ENCODE measurements at places on chromosomes 2 and 18. TPM values are rescaled to one million over a fixed set of nuclear protein-coding genes. Genes with fewer than 3 reads are reported as not detected.

The SIX3 gene
- total RNA-seq, result not detected

- DNase-seq, result no peak
Measured at GRCh38 chr18:58496937-58497336, 132.0 kb downstream of the ALPK2 start.

The YES1 gene
- 17.9 TPM for total RNA-seq

The UCN gene
- 5.9 TPM for total RNA-seq

The SPC25 gene
- total RNA-seq, result 0.26 TPM

The MROH2A gene
- not detected for total RNA-seq

DNA sequence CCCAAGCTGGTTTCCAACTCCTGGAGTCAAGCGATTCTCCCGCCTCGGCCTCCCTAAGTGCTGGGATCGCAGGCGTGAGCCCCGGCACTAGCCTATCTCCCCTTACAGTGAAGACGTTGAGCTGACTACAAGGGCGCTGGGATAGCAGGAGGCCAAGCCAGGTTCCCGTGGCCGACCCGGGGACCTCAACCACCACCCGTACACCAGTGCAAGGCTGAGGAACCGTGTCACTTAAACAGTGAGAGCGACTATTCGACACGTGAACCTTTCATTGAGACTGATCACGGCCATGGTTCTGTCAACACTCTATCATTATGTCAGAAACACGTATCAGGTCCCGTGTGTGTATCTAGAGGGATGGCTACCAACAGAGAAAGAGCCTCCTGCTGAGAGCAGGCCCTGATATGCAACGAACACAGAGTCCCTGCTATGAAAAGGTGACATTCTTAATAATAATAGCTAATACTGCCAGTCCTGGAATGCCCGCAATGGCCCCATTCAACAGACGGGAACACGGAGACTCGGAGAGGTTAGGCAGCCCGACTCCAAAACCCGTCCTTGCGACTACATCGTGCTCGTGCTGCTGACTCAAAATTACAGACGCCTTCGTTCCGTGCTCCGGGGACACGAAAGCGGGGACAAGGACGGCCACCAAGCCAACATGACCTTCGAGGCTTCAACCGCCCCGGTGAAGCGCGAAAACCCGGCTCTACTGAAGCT, 833 bp downstream of the AFG3L2 start:
- no peak for DNase-seq

The LRATD1 gene
- total RNA-seq, result not detected

The EMILIN1 gene
- 0.41 TPM for total RNA-seq

The SPP2 gene
- total RNA-seq, result not detected

- DNase-seq, result no peak
Measured at GRCh38 chr18:79588636-79589481, 90.7 kb upstream of the CTDP1 start.

- DNase-seq, result no peak
Measured at GRCh38 chr2:12686708-12687283, 29.9 kb upstream of the TRIB2 start.

DNA sequence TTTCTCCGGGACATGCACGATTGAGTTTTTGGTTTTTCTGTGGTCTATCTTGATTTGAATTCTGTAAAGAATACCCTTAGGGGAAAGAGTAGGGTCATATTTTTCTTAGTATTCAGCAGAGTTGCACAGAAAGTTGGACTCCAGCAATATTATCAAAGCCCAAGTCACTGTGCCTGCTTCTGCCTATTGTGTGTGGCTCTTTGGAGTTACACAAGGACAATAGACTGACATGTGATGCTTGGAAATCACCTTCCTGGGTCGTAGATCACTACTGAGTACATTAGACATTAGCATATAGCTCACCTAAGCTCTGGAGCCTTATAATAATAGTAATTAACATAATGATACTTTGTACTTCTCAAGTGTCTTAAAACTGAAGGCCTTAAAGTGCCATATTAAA, 238.8 kb upstream of the FOSL2 start:
- DNase-seq, result no peak

DNA sequence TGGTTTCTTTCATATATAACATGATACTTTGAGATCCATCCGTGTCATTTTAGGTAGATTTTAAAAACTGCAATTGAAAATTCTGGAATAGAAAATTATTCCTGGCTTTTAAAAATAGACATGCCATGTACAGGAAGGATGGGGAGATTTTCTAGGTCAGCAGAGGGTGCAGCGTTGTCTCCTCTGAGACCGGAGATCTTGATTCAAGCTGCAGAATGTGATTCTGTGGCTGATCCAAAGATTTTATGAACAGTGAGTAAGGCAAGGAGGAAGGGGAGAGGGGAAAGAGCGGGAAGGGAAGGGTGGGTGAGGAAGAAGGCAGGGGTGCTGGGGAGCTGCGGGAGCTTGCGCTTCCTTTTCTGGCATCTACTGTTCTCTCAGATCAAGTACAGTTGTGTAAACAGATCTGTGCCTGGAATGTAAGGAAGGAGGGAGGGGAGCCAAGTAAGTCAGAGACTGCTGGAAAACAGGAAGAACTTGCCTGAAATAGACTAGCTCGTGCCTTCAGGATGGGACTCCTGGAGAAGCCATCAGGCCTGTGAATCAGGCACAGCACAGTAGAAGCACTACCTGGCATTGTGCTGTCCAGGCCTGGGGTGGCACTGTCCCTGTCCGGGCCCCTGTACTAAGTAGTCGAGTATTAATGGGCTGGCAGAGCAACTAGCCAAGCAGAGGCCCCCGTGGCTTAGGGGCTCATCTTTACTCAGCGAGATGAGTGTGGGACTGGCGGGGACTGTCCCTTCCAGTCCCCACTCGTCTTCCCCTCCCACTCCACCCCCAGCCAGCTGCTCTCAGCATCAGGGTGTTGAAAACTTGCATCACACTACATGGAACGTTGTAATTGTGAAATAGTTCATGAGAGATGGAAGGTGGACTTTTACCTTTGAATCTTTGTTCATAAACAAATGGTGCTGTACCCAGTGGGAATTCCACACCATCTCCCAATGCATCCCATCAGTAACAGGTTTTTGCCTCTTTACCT, 163.5 kb downstream of the UXS1 start:
- no peak for DNase-seq

DNA sequence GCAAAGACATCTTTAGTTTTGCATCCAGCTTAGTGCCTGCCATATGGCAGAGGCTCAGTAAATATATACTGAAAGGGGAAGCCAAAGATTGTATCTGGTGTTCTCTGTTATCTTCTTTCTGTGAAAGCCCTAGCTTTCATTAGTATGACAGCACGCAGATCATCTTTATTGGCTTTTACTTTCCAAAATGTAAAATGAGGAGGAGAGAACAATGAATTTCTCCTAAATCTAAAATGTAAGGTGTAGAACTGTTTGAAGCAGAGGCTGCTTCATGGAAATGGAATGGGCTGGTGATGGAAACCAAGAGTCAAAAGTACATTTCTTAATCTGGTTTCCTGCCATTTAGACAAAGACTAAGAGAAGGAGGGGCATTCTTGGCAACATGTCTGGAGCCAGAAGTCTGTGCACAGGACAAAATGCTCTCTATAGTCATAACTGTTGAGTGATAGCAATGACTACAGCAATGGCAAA, 1029.9 kb upstream of the PIK3C3 start:
- no peak for DNase-seq

- DNase-seq, result no peak
Measured at GRCh38 chr18:631560-631959, 25.9 kb upstream of the TYMS start.

The CXCR1 gene
- not detected for total RNA-seq

The SLC9A4 gene
- total RNA-seq, result not detected

GRCh38 chr2:43047187-43047780, 179.1 kb downstream of the ZFP36L2 start:
- DNase-seq, result no peak

The ASIC4 gene
- 0.21 TPM for total RNA-seq

The ATP9B gene
- 74.5 TPM for total RNA-seq

DNA sequence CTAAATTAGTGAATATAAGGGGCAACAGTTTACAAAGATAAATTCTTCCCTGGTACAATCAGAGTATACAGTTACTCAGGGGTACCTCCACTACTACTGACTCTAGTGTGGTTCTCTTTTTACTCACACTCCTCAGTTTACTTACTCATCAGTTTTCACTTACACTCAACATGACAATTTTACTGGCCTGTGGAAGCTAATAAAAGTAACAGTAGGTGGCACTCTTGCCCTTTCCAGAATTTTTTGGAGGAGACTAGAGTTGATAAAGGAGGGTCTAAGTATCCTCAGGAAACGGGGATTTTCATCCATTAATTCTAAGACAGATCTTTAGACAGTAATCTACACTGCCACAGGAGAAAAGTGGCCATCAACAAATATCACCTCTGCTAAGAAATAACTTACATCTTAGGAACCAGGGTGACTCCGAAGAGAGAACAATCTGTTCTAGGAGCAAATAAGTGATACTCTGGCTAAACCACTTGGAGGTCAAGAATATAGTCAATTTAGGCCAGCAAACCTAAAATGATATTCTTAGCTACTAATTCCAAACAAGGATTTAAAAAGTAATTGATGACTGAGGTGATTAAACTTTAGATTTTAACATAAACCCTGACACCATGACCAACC, 61.3 kb downstream of the ATL2 start:
- DNase-seq, result peak; percentile 52

The HAAO gene
- total RNA-seq, result 0.31 TPM
